ENCODE measurements at places on chromosomes 4 and X.

DNA sequence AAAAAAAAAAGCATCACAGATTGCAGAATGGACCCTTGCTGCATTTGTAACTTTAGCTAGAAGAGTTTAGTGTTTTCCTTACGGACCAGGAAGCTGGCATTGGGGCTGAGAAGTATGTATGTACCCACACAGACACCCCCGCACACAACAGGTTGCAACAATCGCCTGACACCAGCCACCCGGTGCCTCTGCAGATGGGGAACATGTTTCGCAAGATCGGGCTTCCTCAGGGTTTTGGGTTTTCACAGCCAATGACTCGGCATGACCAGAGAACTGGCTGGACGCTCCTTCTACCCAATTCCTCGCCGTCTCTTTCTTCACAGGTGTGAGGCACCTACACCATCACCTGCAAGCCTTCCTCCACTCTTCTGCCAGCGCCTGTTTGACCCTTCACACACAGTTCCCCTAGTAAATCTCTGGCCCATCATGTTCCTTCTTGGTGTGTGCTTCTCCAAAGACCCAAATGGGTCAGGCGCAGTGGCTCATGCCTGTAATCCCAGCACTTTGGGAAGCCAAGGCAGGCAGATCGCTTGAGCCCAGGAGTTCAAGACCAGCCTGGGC, 70.4 kb downstream of the DHRSX start:
- no peak for DNase-seq

- DNase-seq: no peak
These were observed 140.5 kb upstream of the ZIC3 start for GRCh38 chrX:137425273-137425902.

- no peak for DNase-seq
These were observed 94.6 kb downstream of the AKAP4 start for GRCh38 chrX:50106051-50106675.

DNA sequence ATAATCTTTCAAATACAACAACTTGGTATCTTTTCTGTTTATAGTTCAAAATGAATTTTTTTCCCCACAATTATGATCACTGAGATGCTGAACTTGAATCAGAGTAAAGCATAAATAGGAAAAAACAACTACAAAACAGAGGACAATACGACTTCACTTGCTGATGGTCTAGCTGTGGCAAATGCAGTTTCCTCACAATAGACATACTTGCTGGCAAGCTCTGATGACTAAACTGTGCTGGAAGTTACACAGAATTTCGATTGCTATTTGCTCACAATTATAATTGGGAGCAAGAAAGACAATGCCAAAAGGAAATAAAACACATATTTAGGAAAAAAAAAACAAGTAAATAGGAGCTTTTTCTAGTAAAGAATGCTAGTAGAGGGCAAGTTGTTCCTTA, 14.7 kb downstream of the VEGFC start:
- DNase-seq: no peak

DNA sequence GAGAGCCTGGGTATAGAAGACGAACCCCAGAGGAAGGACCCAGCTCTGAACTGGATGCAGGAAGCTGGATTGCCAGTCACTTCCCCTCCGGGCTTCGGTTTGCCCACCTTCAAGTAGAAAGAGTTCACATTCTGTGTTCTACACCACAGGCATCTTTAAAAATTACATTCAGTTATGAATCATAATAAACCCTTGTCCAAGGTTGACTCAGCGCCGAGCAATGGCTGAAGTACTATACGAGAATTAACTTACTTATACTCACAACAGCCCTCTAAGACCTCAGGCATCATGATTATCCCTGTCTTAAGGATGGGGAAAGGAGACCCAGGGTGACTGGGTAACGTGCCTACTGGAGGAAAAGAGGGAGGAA, 72.5 kb downstream of the EVC2 start:
- no peak for DNase-seq

DNA sequence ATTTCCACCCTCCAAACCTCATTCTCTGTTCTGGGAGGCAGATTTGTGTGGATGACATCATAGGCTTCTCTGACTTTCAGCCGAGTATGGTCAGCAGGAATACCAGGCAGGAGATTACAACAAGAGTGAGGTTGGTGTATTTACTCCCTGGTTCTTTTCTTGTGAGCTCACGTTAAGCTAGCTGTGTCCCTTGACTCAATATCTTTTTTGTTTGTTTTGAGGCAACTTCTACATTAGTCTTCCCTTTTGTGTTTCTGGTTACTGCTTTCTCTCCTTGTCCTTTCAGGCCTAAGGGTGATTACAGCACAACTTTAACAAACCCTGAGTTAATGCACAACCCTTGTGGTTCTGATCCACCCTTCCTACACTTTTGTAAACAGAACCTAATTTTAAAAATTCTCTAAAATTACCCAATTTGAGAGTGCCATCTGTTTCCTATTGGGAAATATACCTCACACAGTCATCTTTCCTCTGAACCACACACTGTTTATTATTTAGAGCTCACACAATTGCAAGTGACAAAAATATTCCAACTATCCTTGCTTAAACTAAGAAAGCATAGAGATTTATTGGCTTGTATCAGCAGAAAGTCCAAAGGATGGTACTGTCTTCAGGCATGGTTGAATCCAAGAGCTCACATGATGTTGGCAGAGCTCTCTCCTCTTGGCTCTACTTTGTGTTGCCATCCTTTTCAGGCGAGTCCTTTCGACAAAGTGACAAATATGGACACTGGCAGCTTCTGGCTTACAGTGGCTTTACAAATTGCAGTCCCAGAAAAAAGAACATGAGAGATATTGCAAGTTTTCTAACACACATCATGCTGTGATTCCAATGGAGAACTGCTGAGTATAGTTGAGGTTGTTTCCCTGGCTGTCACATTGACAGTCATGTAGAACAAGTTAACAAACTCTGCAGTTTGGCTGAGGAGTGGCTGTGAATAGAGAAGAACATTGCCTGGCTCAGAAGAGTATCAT, 150.5 kb upstream of the DDIT4L start:
- no peak for DNase-seq

GRCh38 chr4:10239982-10240654, 123.5 kb upstream of the WDR1 start:
- DNase-seq: no peak

DNA sequence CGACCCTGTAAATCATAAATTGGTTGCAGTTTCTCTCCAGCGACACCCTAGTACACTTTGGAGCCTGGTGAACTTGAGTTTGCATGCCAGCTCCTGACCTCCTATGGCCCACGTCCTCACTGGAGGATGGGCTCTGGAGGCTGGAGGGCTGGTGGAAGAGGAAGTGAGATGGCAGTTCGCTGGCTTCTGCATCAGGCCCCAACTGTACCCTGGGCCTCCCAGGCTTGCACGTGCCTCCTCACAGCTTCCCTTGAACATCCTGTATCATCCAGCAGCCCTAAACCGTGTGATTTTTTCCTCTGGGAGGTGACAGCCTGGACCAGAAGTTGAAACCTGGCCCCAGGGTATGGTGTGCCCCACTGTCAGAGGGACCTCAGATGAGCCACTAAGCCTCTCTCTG, 78.5 kb downstream of the HTRA3 start:
- no peak for DNase-seq

DNA sequence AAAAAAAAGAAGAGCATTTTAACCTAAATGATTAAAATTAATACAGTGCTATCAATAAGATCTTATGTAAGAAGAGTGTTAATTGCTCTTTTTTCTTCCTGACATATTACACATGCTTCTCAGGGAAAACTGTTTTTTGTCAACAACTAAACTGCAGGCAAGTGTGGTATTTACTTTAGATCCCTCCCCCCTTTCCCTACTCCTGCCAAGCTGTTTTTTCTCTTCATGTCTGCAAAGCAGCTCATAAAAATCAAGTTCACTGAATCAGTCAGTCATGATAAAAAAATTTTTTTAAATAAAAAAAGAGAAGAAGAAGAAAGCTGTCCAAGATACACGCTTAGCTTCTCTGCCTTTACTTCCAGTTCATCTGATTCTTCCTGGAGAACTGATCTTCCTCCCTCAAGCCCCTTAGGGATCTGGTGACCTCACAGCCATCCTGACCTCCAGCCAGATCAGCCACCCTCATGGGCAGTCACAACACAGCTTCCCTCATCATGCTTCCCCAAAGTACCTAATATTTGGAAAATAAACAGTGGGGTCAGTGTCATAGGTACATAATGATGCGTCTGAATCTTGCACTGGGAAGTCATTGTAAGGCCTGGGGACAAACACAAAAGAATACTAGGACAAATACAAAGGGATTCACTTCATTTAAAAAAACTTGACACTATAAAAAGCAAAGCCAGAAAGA, 87.0 kb downstream of the ZNF827 start:
- DNase-seq: no peak

- no peak for DNase-seq
These were observed 2.7 kb downstream of the HAND2 start for GRCh38 chr4:173527103-173527891.

GRCh38 chrX:46823481-46823880, 13.4 kb upstream of the RP2 start:
- no peak for DNase-seq

DNA sequence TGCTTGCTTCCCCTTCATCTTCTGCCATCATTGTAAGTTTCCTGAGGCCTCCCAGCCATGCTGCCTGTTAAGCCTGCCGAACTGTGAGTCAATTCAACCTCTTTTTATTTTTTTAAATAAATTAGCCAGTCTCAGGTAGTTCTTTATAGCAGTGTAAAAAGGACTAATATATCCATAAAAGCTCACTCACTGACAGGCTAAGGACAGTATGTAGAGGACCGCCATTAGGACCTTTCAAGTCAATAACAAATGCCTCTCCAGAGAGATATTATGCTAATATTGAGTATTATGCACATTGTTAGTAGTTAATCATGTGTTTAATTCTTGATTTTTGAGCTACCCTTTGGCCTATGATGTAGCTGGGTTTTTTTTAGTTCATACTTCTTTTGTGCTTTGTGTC, 62.6 kb upstream of the GYPA start:
- no peak for DNase-seq

DNA sequence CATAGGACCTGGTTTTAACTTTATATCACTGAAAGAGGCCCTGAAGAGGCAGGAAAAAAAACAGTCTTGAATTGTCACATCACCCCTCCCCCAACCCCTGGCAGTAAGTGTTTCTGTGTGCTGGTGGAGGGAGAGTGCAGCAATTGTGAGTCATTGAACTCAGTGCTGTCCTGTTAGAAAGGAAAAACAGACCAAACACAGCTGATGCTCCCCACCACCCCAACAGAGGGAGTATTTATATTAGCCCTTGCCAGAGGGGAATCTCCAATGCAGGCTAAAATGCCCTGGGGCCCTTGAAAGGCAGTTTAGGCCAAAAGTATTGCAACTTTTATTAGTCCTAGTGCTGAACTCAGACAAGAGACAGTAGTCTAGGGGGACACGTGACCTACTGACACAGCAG, 197.8 kb upstream of the AGTR2 start:
- DNase-seq: no peak

DNA sequence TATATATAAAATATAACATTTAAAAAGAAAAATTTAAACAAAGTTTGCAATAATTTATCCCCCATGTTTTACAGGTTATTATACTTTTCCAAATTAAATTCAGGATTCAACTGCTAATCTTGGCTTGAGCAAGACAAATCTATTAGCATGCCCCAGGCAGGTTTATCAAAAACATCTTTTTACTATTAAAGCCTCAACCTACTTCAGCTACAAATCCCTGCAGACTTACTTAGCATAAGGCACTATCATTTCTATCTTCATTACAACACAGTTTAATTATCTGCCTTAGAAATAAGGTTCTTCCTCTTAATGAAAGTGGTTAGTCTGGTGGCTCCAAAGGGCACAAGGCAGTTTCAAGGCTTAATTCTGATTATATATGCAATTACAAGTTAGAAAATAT, 477.6 kb downstream of the PACRGL start:
- DNase-seq: no peak

DNA sequence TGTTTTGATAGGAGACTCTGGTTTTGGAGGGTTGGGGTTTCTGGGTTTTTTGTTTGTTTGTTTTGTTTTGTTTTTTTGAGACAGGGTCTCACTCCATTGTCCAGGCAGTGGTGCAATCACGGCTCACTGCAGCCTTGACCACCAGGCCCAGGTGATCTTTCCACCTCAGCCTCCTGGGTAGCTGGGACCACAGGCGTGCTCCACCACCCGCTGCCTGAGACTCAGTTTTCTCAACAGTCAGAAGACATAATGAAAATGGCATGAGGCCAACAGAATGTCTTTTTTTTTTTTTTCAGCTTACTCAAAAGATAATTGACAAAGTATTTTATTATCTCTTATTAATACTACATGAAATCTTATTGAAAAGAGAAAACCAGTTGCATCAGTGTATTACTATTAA, 32.4 kb downstream of the TNIP2 start:
- no peak for DNase-seq

- DNase-seq: no peak
These were observed 69.5 kb downstream of the RTL9 start for GRCh38 chrX:110428144-110428543.

- DNase-seq: no peak
These were observed 243.4 kb upstream of the GK2 start for GRCh38 chr4:79651456-79651855.

- no peak for DNase-seq
These were observed 472.5 kb downstream of the STPG2 start for GRCh38 chr4:97670703-97671269.

- DNase-seq: no peak
These were observed 411.9 kb downstream of the SPOCK3 start for GRCh38 chr4:166822386-166822785.

GRCh38 chrX:15441464-15441863, 51.7 kb downstream of the PIR start:
- DNase-seq: no peak

DNA sequence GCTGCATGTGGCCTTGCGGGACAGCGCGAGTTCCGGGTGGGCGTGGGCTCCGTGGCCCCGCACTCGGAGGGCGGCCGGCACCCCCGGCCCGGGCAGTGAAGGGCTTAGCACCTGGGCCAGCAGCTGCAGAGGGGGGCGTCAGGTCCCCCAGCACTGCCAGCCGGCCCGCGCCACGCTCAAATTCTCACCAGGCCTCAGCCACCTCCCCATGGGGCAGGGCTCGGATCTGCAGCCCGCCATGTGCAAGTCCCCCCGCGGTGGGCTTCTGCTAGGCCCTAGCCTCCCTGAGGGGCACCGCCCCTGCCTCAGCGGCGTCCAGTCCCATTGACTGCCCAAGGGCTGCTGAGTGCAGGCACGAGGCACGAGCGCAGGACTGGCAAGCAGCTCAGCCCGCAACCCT, 2.6 kb upstream of the MCUB start:
- no peak for DNase-seq

DNA sequence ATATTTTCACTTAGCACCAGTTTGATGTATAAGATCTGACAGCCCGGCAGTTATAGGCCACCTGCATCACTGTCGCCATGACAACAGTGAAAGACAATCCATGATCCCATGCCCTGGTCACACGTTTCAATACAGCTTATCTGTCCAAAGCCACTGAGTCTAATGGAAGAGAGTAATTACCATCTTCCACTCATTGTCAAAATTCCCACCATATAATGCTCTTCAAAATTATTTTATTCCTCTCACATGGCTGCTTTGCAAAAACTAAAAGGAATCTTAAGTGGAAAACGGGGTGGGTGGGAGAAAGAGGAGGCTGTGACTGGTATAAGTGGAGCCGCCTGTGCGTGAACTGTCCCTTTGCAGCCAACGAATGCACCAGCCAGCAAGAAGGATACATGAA, 44.2 kb downstream of the MAML3 start:
- no peak for DNase-seq

GRCh38 chr4:141599853-141600252, 36.5 kb upstream of the IL15 start:
- no peak for DNase-seq

Data from stimulated activated CD4-positive, alpha-beta T cell treated with anti-CD3 and anti-CD28 coated beads, Interleukin-1b, Interleukin-23, amount 100 ng/mL, for 1 hour (primary cell).